Cardiac muscle cell (in vitro differentiated cells and primary cell): ENCODE measurements at places on chromosomes 5 and 9.

GRCh38 chr5:58317009-58317408 lies 142.9 kb downstream of the PLK2 start:
- no peak for DNase-seq

DNA sequence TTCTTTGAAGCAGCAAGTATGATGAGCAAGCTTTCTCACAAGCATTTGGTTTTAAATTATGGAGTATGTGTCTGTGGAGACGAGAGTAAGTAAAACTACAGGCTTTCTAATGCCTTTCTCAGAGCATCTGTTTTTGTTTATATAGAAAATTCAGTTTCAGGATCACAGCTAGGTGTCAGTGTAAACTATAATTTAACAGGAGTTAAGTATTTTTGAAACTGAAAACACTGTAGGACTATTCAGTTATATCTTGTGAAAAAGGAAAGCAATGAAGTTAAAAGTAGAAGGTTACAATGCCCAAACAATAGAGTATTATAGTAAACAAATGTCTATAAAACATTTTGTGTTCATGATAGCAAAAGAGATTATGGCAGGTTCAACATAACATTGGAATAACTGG lies 88.6 kb downstream of the JAK2 start:
- DNase-seq = no peak

- no peak for DNase-seq
Measured at GRCh38 chr9:18371141-18371540, 102.8 kb upstream of the ADAMTSL1 start.

DNA sequence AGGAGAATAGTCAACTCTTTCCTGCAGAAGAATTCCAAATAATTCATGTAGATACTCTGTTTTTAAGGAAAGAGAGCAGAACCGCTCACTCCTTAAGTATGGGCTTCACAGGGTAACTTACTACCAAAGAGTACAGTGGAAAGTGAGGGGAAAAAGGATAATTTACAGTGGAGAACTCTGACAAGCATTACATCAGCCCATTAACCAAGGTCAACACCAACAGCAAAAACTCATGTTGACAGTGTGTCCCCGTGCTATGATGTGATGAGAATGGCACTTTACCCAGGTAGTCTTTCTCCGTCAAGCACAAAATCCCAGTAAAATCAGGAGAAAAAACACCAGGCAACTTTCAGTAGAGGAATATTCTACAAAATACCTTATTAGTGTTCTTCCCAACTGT lies 104.3 kb downstream of the ADCY2 start:
- no peak for DNase-seq

DNA sequence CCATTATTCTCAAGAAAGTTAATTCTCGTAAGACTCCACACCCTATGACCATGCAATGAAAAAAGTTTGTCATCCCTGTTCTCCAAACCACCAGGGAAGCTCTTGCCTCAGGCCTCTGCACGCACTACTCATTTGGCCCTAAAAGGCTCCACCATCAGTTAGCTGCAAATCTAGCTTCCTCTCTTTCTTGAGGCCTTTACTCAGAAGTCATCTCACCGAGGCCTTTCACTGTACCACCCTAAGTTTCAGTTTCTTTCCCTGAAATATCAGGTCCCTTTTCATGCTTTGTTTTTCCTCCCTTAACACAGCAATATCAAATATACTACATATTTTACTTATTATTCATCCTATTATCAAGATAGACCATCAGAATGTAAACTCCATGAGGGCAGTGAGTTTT lies 39.1 kb downstream of the OXCT1 start:
- DNase-seq = no peak

GRCh38 chr9:35495984-35496383 lies 6.1 kb downstream of the RUSC2 start:
- DNase-seq = no peak

DNA sequence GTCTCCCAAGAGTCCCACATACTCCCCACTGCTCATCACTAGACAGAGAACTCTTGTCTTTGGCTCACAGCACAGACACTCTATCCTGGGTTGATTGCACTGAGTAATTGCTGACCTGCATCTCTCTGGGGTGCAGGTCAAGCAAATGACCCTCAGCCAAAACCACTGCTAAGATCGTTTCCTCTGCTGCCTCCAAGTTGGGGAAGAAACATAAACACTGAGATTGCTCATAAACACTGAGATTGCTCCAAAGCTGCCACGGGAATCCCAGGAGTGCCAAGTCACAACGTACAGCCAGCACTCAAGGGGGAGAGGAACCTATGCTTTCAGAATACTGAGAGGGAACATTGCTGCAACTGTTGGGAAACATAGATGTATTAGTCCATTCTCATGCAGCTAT lies 1402.1 kb upstream of the ACO1 start:
- no peak for DNase-seq
